ENCODE measurements at places on chromosomes 13 and 19. TPM values are rescaled to one million over a fixed set of nuclear protein-coding genes. Genes with fewer than 3 reads are reported as not detected.

The VSIG10L gene
- polyA plus RNA-seq = 2.2 TPM

The C19orf33 gene
- 387 TPM for polyA plus RNA-seq

The PRKCG gene
- polyA plus RNA-seq = 0.67 TPM

The NLRP8 gene
- not detected for polyA plus RNA-seq

The SELENOV gene
- polyA plus RNA-seq = 0.19 TPM

The IGFL1 gene
- not detected for polyA plus RNA-seq

The FFAR2 gene
- 3.1 TPM for polyA plus RNA-seq

The ZNF99 gene
- 0.12 TPM for polyA plus RNA-seq

The ALOX5AP gene
- polyA plus RNA-seq = 7.0 TPM

The CBLC gene
- polyA plus RNA-seq = 49.5 TPM

GRCh38 chr13:23460309-23460708 lies 26.8 kb upstream of the SACS start:
- H3K36me3 ChIP-seq = no peaks in the 10 kb centered on the region
- no peaks in the 10 kb centered on the region for H3K4me1 ChIP-seq
- H3K4me3 ChIP-seq = no peak overlapping the region

GRCh38 chr13:20073775-20074174 lies 87.1 kb downstream of the GJA3 start:
- no peak overlapping the region for H3K4me3 ChIP-seq
- DNase-seq = no peak
- H3K27me3 ChIP-seq = no peaks in the 10 kb centered on the region

DNA sequence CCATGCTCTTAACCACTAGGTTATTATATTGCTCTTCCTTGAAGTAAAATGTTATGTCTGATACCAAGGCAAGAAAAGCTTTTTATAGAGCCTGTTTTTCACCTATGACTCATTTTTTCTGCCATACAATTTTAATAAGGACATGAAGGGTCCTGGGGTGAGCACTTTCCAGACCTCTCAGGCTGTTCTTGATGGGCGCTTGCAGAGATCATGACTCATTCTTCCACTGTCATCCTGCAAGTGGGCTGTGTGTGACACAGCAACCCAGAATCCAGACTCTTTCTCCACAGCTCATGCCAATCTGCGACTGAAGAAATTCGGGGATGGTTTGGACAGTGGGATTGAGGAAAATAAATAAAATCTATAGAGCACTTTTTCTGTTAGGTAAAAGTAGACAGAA lies 506.7 kb upstream of the NBEA start:
- no peak for DNase-seq
- H3K4me3 ChIP-seq = no peak overlapping the region
- no peaks in the 10 kb centered on the region for H3K27me3 ChIP-seq
- H3K36me3 ChIP-seq = no peaks in the 10 kb centered on the region

- peak; percentile 23 for DNase-seq
- no peak overlapping the region for H3K4me3 ChIP-seq
- H3K27me3 ChIP-seq = no peaks in the 10 kb centered on the region
- no peaks in the 10 kb centered on the region for H3K4me1 ChIP-seq
- peak overlapping the region; percentile 39 for H3K27ac ChIP-seq
- H3K36me3 ChIP-seq = no peaks in the 10 kb centered on the region
Observed at GRCh38 chr13:38564256-38565150, 122.4 kb upstream of the FREM2 start.

DNA sequence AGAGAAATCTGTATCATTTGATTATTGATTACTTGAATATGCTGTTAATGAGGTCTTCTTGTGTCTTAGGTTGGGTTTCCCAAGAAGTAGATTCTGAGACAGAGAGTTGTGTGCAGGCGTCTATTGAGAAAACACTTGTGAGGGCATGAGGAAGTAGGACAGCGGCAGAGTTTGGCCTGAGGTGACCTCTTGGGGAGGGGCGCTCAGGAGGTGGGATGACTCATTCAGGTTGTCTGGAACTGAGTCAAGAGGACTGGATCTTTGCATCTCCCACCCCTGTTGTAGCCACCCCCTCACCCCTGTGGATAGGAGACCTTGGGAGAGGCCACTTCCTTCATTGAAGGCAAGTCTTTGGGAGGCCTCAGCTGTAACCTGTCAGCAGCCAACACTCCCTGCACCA lies 35.2 kb upstream of the WDFY2 start:
- H3K4me3 ChIP-seq = no peak overlapping the region
- H3K27ac ChIP-seq = no peak overlapping the region
- no peaks in the 10 kb centered on the region for H3K27me3 ChIP-seq
- H3K36me3 ChIP-seq = no peaks in the 10 kb centered on the region
- H3K4me1 ChIP-seq = no peaks in the 10 kb centered on the region

DNA sequence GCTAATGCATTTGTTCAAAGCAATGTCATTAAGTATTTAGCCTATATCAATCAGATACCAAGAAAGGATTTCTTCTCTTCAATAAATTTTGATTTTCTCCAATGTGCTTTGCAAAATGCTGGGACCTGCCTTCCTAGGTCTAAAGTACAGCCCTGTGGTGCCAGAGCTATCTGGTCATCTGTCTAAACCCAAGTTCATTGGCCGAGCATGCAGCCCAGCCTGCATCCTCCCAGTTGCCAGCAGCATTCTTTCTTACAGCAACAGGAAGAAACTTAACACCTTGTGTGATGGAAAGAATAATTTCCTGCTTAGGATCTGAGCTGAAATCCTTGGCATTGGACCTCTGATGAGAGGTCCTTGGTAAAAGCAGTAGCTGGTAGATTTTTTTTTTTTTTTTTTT lies 310.0 kb downstream of the RBM26 start:
- DNase-seq = no peak
- H3K4me3 ChIP-seq = no peak overlapping the region
- H3K27ac ChIP-seq = no peak overlapping the region
- H3K27me3 ChIP-seq = no peaks in the 10 kb centered on the region
- no peaks in the 10 kb centered on the region for H3K4me1 ChIP-seq

GRCh38 chr19:13146763-13147563 lies 3.2 kb downstream of the STX10 start:
- H3K4me1 ChIP-seq = peaks cover 10% of the 10 kb centered on the region
- no peak overlapping the region for H3K27ac ChIP-seq
- DNase-seq = no peak

GRCh38 chr13:59744747-59745391 lies 418.9 kb downstream of the DIAPH3 start:
- H3K4me3 ChIP-seq = no peak overlapping the region
- no peak for DNase-seq
- peaks cover 3% of the 10 kb centered on the region for H3K4me1 ChIP-seq

- no peaks in the 10 kb centered on the region for H3K27me3 ChIP-seq
- H3K4me3 ChIP-seq = no peak overlapping the region
- no peak overlapping the region for H3K27ac ChIP-seq
Observed at GRCh38 chr19:33509774-33510173, 11.8 kb downstream of the PEPD start.

DNA sequence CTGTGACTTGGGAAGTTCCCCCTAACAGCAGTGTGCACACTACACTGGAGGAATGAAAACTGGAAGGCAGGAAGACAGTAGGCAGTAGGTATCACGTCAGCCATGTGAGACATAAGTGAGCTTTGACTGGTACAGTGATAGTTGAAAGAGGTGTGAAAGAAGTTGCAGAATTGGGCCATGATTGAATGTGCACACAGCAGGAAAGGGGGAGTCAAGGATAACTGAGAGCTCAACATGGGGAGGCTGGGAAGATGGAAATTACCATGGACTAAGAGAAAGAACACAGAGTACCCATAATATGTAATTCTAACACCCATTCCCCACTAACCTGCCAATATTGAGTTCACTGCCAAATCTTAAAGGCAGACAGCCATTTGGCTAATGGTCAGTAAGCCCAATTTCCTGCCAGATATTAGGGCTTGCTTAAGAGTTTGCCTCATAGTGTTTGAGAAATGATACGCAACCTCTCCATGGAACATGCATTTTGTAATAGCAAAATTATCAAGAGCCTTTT lies 321.7 kb downstream of the DCT start:
- no peak overlapping the region for H3K27ac ChIP-seq
- no peaks in the 10 kb centered on the region for H3K27me3 ChIP-seq
- DNase-seq = no peak
- no peaks in the 10 kb centered on the region for H3K36me3 ChIP-seq
- H3K4me1 ChIP-seq = no peaks in the 10 kb centered on the region

DNA sequence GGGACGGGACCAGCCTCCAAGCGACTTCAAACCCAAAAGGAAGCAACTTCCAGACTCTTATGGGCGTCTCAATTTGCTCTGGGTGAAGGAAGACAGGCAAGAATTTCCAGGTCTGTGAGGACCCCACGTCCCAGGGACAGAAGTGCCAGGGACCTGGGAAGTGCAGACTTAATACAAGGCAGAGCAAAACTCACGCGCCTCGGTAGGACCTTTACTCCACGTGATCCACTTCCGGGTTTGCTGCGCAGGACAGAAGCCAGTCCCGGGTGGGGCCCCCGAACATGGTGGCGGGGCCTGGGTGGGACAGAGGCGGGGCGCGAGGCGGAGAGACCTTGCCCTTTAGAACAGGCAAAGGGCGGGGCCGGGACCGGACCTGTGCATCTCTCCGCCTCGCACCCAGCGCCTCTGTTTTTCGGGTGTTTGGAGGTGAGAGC lies 9.3 kb downstream of the ZNF611 start:
- DNase-seq = peak; percentile 85
- H3K4me1 ChIP-seq = peaks cover 14% of the 10 kb centered on the region
- peak overlapping the region; percentile 27 for H3K4me3 ChIP-seq
- peak overlapping the region; percentile 85 for H3K27ac ChIP-seq
- H3K36me3 ChIP-seq = peaks cover 14% of the 10 kb centered on the region

DNA sequence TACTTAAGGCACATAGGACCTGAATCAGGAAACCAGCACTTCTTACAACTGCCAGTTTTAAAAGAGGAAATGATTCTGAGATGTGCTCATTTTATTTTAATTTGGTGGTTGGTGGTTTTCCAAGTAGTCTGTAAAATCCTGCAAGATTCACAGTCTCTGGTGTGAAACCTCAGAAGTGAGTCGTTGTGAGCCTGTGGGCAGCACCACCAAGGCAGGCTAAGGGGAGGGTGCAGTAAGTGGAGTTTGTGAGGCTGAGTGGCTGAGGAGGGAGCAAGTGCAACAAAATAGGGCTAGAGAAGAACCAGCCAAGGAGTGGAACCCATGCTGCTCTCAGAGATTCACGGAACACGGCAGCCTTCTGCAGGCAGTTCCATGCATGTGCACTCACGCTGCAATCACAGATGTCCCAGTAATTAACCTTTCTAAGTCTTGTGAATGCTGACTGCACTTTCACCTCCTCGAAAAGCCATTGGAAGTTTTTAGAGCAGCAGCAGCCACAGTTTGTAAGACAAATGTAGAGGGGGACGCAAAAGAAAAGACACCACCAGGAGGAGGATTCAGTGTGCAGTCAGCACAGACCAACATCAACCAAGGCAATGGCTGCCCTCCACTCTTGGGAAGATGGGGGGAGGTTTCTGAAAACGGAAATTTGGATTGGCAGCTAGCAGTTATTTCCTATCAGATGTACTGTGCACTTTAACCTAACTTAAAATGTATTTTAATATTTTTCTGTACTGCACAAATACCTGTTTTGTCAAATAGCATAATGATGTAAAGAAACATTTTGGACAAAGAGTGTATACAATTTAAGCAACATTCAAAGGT lies 44.9 kb downstream of the ESD start:
- no peak overlapping the region for H3K4me3 ChIP-seq
- no peaks in the 10 kb centered on the region for H3K27me3 ChIP-seq
- no peaks in the 10 kb centered on the region for H3K4me1 ChIP-seq
- peaks cover 23% of the 10 kb centered on the region for H3K36me3 ChIP-seq

- no peak overlapping the region for H3K4me3 ChIP-seq
- no peaks in the 10 kb centered on the region for H3K36me3 ChIP-seq
- DNase-seq = no peak
- H3K27me3 ChIP-seq = no peaks in the 10 kb centered on the region
- peak overlapping the region; percentile 40 for H3K27ac ChIP-seq
Observed at GRCh38 chr13:93270769-93271742, 44.4 kb downstream of the GPC6 start.

All from large intestine (tissue), 12 donors.